ENCODE measurements at places on chromosomes 7 and 10. TPM values are rescaled to one million over a fixed set of nuclear protein-coding genes. Genes with fewer than 3 reads are reported as not detected.

DNA sequence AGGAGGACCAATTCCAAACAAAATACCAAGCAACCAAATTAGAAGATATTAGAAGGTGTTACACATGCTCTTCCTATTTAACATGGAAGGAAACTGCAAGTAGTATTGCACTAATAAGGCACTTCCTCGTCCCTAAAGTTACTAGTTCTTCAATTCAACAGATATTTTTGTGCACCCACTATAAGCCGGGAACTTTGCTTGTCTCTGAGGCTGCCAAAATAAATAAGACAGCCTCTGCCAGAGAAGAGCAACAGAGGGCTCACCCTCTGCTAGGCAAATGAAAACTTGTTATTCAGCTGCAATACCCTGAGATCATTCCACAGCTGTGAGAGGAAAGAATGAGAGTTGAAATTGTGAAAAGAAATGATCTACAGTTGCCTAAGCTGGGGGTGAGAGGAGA, 37.4 kb upstream of the GSAP start:
- DNase-seq, result peak; percentile 57

DNA sequence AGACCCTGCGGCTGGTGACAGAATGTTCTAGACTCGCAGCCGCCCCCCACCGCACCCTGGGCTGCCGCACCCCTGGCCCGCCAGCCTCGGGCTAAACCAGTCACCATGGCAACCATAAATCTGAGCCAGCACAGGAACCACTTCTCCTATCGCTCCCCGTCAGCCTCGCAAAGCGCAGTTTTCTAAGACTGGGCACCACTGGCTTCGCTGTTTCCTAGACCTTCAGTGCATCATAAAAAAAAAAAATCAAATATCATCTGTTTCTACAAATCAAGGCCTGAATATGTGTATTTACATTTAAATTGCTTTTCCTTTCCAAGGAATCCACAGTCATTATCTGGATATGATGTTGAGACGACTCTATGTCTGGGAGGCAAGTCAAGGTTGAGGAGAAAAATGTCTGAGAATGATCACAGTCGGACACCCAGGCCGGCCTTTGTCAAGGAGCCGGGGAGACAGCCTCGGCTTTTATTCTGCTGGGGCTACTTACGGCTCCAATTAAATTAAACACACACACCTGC, 99.9 kb downstream of the PTPRN2 start:
- DNase-seq, result no peak

- DNase-seq, result no peak
Observed at GRCh38 chr7:28669330-28669729, 257.0 kb downstream of the CREB5 start.

GRCh38 chr10:115572740-115573455, 479.7 kb downstream of the ATRNL1 start:
- DNase-seq, result no peak

- DNase-seq, result peak; percentile 96
Observed at GRCh38 chr10:17228091-17229015, at the start of gene VIM. TSS of gene VIM (plus strand) at chr10:17228241. CDS start at chr10:17229423, 1,182 bp downstream.

DNA sequence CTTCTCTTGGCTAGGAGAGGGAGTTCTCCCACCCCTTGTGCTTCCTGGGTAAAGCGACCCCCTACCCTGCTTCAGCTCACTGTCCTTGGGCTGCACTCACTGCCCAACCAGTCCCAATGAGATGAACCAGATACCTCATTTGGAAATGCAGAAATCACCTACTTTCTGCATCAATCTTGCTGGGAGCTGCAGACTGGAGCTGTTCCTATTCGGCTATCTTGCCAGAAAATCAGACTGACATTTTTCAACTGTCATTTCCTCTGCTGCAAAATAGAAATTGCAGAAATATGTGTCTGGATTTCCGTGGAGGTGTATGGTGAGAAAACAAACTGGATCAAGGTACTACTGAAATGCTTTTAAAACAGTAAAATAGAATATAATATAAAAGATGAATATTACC, 43.0 kb upstream of the CYP2C18 start:
- no peak for DNase-seq

DNA sequence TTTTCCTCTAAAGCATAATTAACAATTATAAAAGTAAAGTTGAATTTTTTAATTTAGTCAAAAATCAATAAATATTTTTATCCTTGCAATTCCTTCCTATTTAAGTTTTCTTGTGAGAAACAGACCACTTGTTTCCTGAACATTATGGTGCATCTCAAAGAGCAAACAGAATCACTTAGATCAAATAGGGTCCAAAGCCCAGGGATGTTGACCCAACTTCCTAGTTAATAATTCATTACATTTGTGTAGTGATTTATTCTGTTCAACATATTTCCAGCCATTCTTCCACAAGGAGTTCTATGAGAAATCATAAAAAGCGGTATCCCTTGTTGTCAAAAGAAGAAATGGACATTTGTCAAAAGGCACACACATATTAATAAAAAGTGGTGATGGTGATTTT, 315.6 kb downstream of the LRRTM3 start:
- DNase-seq, result no peak

DNA sequence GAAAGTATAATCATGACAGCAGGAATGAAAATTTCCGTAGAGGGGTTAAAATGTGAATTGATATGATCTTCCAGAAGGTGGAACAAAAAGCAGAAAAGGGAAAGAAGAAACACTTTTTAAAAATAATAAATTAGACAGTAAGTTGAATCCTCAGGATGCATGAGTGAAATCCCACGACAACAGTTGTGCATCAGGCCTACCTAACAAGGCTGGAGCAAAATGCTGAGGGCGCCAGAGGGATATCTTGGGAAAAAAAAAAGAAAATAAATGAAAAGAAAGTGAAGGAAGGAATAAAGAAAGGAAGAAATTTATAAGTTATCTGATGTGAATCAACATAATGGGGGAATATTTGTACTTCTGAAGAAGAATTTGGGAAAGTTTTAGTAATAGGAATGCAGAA, 13.0 kb upstream of the HUS1 start:
- DNase-seq, result no peak

GRCh38 chr10:48482207-48482606, 122.7 kb downstream of the ARHGAP22 start:
- DNase-seq, result no peak

GRCh38 chr10:43739161-43739560, 90.5 kb upstream of the ZNF32 start:
- DNase-seq, result no peak

GRCh38 chr7:82384051-82384464, 59.5 kb downstream of the CACNA2D1 start:
- DNase-seq, result no peak

DNA sequence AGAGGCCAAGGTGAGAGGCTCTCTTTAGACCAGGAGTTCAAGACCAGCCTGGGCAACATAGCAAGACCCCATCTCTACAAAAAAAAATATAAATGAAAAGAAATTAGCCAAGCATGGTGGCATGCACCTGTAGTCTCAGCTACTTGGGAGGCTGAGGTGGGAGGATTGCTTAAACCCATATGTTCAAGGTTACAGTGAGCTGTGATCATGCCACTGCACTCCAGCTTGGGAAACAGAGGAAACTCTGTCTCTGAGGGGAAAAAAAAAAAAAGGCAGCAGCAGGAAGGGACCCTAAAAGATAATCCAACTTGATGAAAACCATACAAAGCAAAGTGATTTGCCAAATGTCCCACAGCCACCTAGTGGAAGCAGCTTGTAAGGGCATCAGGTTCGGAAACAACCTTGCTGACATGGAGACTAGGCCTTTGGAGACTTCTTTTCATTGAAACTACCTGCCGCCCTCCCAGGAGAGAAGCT, 15.6 kb upstream of the PBLD start:
- DNase-seq, result peak; percentile 65

DNA sequence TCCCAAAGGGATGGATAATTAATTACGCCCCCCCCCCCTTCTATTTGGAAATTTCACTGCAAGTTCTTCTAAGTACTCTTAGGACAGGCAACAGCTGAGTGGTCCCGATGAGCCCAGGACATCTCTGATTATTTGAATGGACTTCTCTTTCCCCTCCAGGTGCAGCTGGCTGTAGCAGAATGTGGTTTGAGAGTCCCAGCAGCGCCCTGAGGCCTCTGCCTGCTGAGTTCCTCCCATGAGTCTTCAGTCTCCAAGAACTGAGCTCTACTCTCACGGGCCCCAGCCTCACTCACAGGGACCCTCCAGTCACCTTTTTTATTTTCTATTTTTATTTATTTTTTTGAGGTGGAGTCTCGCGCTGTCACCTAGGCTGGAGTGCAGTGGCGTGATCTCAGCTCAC, 63.6 kb upstream of the SFMBT2 start:
- no peak for DNase-seq

DNA sequence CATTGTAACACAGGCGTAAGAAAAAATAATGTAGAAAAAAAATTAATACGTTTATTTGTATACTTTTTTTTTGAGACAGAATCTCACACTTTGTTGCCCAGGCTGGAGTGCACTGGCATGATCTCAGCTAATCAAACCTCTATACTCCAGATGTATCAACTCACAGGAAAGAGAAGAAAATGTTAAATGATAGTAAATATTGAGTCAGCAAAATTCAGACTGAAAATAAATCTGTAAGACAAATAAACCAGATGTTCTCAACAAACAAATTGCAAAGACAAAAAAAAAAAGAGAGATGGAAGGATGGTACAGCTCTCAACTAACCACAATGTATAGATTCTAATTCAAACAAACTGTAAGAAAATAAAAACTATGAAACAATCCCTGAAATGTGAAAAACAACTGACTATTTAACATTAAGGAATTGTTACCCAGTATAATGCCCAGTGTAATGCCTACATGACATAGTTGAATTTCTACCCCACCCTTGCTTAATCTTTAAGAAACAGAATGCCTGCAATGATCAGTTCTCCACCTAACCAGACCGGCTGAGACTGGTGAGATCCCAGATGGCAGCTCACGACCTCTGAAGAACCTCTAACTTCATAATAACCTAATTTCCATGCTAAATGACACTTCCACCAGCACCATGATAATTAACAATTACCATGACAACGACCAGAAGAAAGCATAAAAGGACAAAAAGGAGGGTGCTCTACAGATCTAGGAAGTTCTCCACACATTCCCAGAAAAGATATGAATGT, 272.0 kb upstream of the GNAI1 start:
- no peak for DNase-seq

DNA sequence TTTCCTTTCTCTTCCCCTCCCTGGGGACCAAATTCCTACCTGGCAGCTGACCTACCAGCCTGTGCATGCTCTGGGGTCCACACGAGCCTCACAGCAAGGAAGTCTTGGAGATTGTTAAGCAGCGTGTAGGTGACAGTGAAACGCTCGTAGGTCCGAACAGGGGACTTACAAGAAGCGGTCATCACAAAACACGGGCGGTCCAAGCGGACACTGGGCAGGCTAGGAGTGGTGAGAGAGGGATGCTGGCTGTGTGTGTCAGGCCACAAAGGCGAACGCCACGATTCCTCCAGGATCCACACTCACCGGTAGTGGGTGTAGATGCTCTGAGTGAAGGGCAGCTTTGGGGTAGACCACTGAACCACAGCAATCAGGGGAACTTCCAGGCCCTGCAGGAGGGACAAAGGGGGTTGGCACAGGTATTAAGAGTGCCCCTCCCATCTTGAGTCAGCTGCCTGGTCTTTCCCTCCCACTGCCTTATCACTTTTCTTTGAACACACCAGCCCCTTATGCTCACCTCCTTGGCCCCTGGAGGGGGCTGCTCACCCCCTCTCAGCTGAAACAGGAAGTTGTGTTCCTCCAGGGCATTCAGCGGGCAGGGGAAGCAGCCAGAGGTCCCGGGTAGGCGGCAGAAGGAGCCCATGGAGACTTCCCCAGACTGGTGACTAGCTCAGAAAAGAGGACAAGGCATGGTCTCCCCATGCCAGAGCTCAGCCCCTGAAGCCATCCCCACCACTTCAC, 2.0 kb downstream of the TRAPPC14 start:
- no peak for DNase-seq

GRCh38 chr7:73341877-73342276, 13.9 kb downstream of the FKBP6 start:
- DNase-seq, result peak; percentile 91

- DNase-seq, result no peak
Observed at GRCh38 chr10:11320809-11321520, 290.5 kb downstream of the USP6NL start.

DNA sequence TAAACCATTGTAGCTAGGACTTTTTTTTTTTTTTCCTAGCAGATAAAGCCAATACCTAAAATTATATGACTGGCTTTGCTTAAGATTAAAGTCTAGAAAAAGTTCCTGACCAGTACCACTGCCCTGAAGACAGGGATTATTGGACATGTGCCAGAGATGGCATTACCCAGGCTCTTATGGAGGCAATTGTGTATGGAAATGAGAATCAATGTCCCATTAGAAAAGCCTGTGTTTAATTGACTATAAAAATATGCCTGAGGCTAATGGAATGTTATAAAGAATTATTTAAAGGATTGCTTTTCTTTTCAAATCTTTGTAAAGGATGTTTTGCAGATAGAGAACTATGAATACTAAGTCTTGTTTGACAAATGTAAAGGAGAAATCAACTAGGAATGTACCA, 196.7 kb downstream of the ANK3 start:
- DNase-seq, result no peak

- DNase-seq, result no peak
Observed at GRCh38 chr10:117666965-117667364, 124.4 kb downstream of the EMX2 start.

GRCh38 chr7:20283385-20283784, 47.3 kb upstream of the ITGB8 start:
- DNase-seq, result no peak

- no peak for DNase-seq
Observed at GRCh38 chr10:54880996-54881395, 80.0 kb upstream of the PCDH15 start.

DNA sequence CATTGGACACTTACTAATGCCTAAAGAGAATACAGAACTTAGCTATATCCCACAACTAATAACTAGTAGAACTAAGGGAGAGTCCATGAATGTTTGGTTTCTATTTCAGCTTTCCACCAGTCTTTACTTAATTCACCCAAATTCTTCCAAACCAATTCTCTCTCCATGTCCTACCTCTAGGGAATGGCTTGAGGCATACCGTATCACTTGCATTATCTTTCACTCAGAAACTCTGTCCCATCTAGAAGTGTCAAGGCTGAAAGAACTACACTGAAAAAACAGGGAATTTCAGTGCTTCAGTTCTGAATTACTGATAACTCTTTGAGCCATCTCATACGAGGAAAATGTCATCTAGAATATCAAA, 758 bp downstream of the TMEM168 start:
- no peak for DNase-seq

Gene PPP1R9A
- not detected for total RNA-seq

Gene ZNF853
- total RNA-seq, result 3.3 TPM

Gene CH25H
- not detected for total RNA-seq

Gene ABCC2
- 0.36 TPM for total RNA-seq

Gene MMP21
- total RNA-seq, result not detected

Gene MINDY3
- total RNA-seq, result 14.5 TPM

Gene NPFFR1
- not detected for total RNA-seq

Gene CRPPA
- total RNA-seq, result 1.3 TPM

Gene KCNK18
- not detected for total RNA-seq

Gene UBN2
- 3.6 TPM for total RNA-seq

Gene BUD23
- 40.8 TPM for total RNA-seq
